ENCODE measurements at places on chromosomes 13 and 19. TPM values are rescaled to one million over a fixed set of nuclear protein-coding genes. Genes with fewer than 3 reads are reported as not detected.

GRCh38 chr19:16400911-16401591 lies 70.7 kb downstream of the EPS15L1 start:
- DNase-seq, result no peak

GRCh38 chr19:1417145-1417544 lies 9.8 kb downstream of the DAZAP1 start:
- DNase-seq, result no peak

DNA sequence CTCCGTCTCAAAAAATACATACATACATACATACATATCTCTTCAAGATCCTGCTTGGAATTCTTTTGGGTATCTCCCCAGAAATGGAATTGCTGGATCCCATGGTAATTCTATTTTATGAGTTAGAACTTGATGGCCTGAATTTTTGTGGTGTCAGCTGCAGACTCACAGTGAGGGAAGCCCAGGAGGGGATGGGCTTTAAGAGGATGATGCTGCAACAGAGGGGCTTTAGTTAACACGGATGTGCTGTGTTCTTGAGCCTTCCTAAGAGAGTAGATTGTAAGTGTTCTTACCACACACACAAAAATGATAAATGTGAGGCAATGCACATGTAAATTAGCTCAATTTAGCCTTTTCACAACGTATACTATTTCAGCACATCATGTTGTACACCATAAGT lies 31.8 kb downstream of the CACNG6 start:
- DNase-seq, result no peak

MRPL54 gene
- 31.0 TPM for total RNA-seq

DNA sequence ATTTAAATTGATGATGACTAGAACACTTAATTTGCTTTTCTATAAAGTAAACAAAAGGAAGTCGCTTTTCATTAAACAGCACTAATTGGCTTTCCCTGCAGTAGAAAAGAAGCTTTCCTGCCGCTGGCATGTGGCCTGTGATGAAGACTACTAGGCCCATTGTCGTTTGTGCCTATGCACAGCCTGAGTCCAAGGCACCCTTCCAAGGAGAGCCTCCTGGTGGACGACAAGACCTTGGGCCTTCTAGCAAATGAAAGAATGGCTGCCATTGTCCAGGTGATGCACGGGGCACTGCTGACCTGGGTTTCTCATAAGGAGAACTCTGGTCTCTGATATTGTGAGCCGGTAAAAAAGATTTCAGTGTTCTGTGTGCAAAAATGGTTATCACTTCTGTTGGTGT lies 233.0 kb downstream of the COL4A1 start:
- no peak for DNase-seq

DNA sequence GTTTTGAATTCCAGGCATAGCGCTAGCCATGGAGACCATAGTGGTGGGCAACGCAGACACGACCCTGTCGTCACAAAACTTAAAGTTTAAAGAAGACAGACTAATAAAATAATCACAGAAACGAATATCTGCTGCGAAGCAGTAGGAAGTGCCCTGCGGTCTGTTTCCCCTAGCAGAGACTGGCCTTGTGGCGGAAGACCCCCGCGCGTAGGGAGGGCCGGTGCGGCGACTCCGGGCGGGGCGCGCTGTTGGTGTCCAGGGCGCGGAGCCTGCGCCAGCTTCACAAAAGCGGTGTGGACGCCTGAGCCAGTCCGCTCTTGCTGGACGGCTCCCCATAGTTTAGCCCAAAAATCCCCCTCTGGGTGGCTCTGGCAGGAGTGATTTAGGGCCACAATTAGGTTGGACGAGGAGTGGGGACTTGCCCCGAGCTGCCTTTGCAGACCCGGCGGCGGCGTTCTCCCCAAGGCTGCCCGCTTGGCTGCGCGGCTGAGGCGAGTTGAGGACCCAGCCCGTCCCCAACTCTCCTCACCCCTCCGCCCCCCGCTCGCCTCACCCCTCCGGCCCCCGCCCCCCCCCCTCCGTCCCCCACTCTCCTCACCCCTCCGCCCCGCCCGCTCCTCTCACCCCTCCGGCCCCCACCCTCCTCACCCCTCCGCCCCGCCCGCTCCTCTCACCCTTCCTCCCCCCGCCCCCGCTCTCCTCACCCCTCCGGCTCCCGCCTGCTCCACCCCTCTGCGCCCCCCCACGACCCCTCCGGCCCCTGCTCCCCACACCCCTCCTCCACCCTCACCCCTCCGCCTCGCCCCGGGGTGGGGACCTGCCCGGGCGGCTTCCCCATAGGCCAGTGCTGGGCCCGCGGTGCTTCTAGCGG lies 14.2 kb upstream of the LATS2 start:
- DNase-seq, result peak; percentile 29

METTL21C gene
- total RNA-seq, result not detected

FLT3LG gene
- 7.1 TPM for total RNA-seq

DIS3 gene
- 19.8 TPM for total RNA-seq

GRCh38 chr19:18049385-18049784 lies 37.3 kb downstream of the IL12RB1 start:
- no peak for DNase-seq
